Stimulated activated CD4-positive, alpha-beta T cell treated with anti-CD3 and anti-CD28 coated beads, TNF-alpha, amount 100 ng/mL, for 24 hours (primary cell): ENCODE measurements at places on chromosomes 11 and 22.
A peak's percentile ranks its signal among the peaks of the same experiment; 100 is the strongest.

- no peak for DNase-seq
Observed at GRCh38 chr11:70174547-70175235, 28.4 kb upstream of the FADD start.

- DNase-seq, result no peak
Observed at GRCh38 chr11:97364047-97364446, 974.2 kb downstream of the JRKL start.

- DNase-seq, result no peak
Observed at GRCh38 chr11:17813391-17814059, 78.9 kb downstream of the KCNC1 start.

DNA sequence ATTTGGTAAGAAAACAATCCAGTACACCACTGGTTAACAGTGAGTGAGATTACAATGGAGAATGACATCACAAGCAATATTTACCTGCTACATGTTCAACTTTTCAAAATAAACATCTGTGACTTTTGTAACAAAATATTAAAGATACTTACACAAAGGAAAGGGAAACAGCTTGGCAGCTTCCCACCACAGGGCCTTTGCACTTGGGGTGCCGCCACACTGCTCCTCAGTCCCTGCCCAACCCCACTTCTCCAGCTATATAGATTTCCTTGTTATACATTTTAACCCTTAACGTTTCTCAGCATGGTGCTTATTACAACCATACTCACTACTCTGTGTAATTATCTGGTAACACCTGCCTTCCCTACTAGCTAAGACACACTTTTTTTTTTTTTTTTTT lies 10.9 kb downstream of the KMT5B start:
- DNase-seq, result no peak

DNA sequence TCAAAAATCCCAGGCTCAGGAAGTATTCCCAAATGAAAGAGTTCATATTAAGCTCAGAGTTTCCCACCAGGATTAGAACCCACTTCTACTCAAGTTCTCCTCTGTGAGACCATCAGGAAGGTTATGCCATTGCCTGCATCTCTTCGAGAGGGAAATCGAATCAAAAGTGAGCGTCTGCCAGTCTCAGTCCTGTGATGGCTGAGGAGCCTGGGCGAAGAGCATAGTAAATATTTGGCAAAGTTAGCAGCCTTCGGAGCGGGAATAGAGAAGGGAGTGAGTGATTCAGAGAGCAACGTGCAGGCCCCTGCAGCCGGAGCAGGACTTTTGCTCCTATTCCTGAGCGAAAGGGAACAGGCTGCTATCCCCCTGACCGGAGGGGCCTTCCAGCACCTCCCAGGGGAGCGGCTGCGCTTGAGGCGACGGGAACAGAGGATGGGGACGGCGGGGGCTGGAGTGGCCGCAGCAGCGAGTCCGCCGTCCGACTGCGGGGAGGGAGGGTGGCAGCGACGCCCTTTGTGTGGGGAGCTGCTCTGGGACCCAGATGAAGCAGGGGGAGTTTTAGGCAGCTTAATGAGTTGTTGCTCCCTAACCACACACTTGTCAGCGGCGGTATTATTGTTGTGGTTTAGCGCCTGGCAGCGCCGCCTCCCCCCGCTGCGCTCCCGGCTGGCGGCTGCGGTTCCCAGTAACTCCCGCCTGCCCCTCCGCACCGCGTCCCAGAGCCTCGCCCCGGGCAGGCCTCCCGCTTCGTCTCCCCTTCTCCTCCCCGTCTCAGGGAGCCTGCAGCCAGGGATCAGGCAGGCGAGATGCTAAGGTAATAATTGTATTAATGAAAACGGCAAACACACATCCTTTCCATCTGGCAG lies 21.7 kb upstream of the NRGN start:
- DNase-seq, result no peak

DNA sequence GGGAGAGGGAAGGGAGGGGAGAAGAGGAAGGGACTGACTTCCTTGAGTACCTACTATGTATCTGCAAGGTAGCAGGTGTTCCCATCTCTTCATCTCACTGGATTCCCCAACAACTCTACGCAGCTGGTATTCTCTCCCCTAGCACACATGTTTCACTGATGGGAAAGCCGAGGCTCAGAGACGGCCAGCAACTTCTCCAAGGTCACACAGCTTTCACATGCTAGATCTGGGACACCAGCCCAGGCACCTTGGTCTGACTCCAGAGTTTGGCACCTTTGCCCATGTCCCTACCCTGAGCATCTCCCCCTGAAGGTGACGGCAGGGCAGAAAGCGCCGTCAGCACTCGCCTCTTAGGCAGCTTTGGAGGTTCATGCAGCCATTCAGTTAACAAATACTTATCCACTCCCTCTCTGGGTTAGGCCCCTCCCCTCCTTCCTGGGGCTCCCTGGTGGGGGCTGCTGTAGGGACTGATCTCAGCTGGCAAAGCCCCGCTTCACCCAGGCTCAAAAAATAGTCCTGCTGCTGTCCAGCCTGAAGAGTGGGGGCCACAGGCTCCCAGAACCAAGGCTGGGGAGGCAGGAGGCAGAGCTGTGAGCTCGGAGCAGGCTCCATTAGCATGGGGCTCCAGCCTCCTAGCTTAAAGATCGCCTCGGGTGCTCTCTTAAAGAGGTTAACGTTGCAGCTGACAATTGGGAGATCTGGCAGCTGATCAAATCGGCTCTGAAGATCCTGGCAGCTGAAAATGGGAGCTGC lies 79.4 kb downstream of the IGLL1 start:
- no peak for DNase-seq

DNA sequence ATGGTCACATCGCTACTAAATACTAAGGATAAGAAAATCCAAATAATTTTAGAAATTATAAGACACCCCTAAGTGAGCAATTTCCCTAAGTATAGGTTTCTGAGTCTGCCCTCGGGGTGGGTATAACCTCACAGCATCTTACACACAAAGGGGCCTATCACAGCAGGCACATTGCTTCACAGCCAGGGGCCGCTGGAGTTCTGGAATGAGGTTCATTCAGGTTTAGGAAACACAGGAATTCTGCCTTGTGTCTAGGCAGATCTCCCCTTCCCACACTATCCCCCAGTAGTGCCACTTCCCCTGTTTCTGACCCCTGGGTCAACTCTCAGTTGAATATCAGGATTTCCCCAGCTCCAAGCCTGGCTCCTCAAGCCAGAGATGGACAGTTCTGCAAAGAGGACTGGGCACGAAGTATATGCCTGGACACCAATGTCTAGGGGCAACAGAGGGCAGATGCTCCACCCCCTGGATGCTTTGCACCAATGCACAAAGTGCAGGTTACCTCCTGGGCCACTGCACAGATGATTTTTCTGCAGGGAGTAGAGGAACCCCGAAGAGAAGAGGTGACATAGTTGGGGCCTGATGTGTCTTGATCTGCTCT lies 11.4 kb downstream of the TUBA8 start:
- no peak for DNase-seq

DNA sequence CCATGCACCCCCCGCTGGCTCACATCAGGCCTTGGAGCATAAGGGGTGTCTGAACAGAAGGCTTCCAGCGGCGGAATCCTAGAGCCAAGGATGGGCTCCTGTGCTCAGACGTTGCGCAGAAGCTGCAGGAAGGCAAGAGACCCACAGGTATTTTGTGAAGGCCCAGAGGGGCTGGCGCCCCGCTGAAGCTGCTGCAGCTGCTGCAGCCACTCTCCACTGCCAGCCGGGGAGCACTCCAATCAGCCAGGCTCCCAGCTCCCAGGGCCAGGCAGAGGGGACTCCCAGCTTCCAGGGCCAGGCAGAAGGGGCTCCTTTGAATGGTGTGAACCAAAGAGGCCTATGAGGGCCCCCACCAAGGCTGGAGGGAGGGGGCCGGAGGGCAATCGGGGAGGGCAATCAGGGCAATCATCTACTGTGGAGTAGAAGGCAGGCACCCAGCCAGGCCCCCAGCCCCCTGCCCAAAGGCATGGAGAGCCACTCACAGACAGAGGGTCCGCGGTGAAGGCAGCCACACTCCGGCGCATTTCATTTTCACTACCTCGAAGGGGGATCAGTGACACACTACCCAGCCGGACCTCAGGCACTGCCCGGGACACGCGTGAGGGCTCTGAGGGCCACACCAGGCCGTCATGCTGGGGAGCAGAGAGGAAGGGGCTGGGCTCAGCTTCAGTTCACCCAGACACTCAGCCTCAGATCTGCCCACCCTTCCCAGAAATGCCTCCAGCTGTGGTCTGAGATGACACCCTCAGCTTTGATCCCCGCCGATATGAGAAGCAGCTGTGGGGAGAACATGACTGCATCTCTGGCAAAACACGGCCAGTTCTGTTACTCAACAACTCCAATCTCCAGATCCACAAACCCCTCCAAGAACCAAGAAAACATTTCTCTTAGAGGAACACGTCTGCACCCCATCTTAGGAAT lies 11.6 kb upstream of the PDE2A start:
- DNase-seq, result peak; percentile 31

DNA sequence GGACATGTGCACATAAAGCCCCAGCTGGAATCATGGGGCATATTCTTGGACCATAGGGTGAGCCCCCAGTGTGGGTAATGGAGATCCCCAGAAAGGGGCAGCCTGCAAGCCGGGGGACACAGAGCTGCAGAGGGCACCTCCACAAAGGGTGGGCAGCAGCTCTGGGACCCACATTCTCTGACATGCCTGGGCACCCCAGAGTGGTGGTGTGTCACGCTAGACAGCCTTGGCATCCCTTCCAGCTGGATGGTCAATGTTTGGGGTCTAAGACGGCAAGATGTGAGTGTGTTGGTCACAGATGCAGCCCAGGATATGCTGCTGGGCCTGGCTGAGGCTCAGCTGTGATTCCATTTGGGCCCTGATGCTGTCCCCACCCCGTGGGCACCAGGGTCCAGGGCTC lies 9.7 kb downstream of the ADORA2A start:
- DNase-seq, result no peak

- DNase-seq, result no peak
Observed at GRCh38 chr11:122340607-122341290, 224.7 kb upstream of the BLID start.

DNA sequence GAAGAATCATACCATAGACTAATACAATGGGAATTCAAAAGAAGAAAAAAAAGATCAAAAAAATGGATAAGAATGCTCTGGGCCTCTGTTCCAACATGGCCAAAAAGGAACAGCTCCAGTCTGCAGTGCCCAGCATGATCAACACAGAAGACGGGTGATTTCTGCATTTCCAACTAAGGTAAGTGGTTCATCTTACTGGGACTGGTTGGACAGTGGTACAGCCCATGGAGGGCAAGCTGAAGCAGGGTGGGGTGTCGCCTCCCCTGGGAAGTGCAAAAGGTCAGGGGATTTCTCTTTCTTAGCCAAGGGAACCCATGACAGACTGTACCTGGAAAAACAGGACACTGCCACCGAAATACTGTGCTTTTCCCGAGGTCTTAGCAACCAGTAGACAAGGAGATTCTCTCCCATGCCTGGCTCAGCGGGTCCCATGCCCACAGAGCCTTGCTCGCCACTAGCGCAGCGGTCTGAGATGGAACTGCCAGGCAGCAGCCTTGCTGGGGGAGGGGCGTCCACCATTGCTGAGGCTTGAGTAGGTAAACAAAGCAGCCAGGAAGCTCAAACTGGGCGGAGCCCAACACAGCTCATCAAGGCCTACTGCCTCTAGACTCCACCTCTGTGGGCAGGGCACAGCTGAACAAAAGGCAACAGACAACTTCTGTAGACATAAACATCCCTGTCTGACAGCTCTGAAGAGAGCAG lies 428.4 kb downstream of the MN1 start:
- DNase-seq, result no peak

DNA sequence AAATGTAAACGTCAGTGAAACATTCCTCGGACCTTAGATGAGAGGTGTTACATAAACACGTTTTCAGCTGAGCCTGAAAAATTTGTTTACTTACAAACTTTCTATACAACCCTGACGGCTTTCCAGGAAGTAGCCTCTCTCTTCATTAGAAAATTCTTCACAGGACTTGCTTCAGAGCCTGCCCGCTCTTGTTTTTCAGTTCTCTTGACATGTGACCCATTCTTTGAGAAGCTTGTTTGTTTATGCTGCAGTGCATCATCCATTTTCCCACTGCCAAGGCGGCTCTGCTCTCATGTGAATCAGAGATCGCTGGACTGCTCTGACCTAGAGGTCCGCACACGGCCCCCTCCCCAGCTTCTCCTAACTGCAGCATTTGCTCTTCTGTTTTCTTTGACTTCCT lies 47.9 kb upstream of the ARHGAP42 start:
- no peak for DNase-seq

DNA sequence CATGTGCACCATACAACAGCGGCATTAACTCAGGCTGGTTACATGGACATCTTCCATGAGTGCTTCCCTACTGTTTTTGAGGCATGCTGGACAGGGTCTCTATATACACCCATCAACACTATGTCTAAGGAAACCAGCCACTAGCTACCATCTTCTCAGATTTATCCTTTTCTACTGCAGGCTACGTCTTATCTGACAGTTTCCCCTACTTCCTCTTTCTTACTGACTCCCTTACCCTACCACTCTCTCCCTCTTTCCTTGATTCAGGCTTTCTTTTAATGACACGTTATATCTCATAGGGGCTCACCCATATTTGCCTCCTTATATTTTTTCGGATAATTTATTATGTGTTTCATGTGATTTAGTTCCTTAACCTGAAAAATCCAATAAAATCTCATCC lies 41.8 kb downstream of the DDI1 start:
- DNase-seq, result no peak

DNA sequence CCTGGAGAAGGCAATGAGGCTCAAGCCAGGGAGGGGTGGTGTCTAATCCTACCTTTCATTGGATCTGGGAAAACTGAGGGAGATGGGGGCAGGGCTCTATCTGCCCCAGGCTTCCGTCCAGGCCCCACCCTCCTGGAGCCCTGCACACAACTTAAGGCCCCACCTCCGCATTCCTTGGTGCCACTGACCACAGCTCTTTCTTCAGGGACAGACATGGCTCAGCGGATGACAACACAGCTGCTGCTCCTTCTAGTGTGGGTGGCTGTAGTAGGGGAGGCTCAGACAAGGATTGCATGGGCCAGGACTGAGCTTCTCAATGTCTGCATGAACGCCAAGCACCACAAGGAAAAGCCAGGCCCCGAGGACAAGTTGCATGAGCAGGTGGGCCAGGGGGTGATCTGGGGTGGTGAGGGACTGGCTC lies at the start of gene FOLR1:
TSS of gene FOLR1 (plus strand) at position 180 of the 421 bp plus-strand sequence. CDS start at position 214, 34 bp downstream.
- no peak for DNase-seq

- no peak for DNase-seq
Observed at GRCh38 chr11:67136156-67136555, 17.1 kb downstream of the KDM2A start.
